Cortex of kidney (tissue), 1 donor: ENCODE measurements at places on chromosomes 12 and 14.

DNA sequence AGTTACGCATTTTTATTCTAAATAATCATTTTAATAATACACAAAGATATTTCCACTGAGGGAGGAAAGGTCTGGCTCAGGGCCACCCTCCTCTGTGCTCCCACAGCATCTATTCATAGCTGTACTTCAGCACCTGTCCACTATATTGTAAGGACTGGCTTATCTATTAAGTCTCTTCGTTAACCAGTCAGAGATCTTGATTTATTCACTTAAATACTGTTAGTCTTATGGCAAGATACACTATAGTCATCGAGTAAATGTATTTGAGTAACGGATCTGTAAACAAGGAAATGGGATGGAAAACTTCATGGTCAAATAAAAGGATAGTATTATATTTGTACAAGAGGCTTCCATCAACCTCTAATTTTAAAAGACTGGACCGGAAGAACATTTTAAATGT is 54.6 kb downstream of the SPTLC2 start:
- no peak for DNase-seq

DNA sequence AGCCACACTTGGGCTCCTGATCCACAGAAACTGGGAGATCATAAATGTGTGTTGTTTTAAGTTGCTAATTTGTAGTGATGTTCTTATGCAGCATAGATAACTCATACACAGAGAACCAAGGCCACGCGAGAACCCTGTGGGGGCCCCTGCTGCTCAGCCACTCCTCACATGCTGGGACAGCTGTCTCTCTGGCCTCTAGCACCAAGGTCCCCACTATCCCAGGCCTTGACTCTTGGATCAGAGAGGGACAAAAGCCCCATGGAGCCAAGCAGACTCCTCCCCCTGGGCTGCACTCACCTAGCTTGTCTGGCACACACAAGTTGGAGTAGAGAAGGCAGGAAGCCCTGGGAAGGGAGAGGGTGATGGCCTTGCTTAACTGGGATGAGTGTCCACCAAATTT is 11.3 kb downstream of the PLD4 start:
- DNase-seq, result no peak

- DNase-seq, result no peak
These were observed 57.2 kb upstream of the CDKL1 start for GRCh38 chr14:50453869-50454268.

GRCh38 chr12:47296828-47297227 is 217.1 kb upstream of the AMIGO2 start:
- no peak for DNase-seq

- DNase-seq, result no peak
These were observed 566.0 kb upstream of the USP15 start for GRCh38 chr12:61694214-61694613.

DNA sequence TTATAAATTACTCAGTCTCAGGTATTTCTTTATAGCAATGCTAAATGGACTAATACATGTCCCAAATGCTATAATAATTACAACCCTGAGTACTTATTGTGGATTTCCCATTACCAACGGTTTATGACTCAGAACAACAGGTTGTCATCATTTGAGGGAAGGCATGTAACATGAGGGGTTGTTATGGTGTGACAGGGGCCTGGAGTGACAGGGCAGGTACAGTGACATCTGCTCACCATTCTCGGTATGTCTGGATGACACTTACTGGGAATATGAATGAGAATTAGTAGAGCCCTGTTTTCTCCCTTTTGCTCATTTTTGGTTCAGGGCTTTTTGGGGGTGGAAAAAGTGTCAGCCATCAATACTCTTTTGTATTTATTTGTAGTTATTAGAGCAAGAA is 36.2 kb upstream of the FERMT2 start:
- DNase-seq, result no peak

DNA sequence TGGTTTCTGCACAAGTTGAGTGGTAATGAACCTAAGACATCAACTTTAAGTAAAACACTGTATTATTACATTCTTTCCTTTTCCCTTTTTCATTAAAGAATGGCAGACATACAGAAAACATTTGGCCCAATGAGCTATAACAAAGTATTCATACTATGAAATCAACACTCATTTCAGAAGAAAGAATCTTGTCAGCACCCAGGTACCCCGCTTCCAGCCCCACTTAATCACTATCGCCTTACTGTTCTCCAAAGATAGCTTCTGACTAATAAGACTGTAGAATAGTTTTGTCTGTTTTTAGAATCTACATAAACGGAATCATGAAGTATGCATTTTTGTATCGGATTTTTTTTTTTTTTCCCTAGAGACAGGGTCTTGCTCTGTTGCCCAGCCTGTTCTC is 9.5 kb downstream of the CNTN1 start:
- DNase-seq, result no peak

GRCh38 chr12:98968896-98969295 is 323.8 kb downstream of the APAF1 start:
- no peak for DNase-seq

- DNase-seq, result no peak
These were observed 21.1 kb downstream of the ENTPD5 start for GRCh38 chr14:73997944-73998447.

DNA sequence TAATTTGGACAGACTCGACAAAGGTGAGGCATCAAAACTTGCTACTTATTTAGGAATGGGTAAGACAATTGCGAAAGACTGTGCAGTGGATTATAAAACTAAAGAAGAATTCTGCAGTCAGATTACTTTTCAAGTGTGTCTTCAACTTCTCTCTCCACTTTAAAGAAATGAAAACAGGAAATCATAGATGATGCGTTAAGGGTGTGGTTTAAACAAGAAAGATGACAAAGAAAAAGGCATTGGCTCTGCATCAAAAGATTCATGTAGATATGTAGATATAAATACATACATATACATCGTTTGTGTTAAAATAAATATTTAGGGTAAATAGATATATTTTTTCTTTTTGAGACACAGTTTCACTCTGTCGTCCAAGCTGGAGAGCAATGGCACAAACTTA is 74.6 kb upstream of the PARP11 start:
- no peak for DNase-seq

DNA sequence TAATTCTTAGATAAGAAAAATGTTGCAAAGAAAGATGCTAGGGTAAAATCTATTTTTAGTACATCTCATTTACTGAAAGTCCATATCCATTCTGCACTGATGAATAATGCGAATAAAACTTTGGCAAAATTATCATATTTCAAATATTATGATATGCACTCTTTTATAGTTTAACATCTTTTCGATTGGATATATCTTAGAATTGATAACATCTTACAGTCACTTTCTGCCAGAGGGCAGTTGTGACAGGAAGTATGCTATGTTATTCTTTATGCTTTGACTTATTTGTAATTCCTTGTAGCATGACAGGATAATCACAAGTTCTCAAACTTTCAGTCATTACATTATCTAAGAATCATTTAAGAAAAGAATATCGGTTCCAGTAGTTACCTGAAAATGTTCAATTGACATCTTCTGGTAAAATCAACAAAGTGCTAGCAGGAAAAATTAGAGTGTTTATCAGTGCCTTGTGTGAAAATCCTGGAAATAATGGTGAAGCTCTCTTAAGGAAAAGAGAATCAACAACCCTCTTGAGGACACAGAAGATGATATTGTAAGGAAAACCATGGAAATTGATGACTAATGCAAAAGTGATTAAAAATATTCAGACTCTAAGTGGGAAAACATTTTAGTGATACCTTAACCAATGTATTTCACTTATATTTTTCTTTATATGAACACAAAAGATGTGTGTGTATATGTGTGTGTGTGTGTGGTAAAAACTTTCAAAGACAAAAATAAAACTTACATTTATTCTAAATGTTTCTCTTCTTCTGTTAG is 95.5 kb downstream of the SLC6A15 start:
- no peak for DNase-seq

GRCh38 chr14:99971941-99972747 is 93.1 kb upstream of the EVL start:
- DNase-seq, result no peak

DNA sequence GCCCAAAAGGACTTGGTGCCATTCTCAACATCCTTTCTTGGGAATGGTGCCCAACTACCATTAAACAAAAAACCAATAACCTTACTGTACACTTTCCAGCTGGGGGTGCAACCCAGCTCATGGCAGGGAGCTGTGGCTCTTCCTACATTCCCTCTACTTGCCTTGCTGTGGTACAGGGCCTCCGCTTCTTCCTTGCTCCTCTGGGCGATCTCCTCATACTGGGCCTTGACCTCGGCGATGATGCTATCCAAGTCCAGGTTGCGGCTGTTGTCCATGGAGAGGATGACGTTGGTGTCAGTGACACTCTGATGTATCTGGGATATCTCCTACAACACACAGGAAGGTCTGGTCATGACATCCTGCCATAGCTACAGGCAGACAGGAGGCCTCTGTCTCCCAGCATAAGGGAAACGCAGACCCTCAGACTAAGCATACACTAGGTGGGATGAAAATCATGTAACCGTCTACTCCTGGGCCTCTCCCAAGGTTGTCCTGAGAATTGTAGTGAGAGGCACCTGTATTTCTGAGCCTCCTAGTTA is 3.9 kb downstream of the KRT2 start:
- no peak for DNase-seq

DNA sequence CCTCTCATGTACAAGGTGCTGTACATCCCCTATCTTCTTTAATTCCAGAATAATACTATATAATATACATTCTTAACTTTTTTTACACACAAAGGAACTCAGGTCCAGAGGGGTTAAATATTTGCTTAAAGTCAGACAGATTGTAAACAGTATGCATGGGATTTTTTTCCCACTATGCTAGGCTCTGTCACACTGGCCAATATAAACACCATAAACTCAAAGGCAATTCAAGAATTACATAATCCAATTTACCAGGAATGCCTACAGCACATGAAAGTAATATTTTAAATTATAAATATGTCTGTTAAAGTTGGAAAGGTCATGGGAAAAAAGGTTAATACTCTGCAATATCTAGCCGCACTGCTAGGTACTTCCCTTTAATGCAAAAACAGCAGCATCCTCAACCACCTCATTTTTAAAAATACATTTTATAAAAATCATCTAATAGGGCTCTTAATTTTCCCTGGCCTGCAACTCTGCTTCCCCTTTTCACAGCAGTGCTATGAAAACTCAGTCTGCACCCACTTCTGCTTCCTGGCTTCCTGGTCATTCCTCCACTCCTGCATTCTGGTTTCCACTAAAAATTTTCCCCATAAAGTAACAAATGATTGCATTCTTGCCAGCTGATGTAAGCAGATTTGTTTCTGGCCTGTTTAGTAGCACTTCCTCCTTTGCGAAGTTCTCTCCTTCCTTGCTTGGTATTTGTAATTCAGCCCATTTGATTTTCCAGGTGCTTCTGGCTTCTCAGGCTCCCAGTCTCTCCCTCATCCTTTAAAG is 128.1 kb downstream of the ITPR2 start:
- no peak for DNase-seq

DNA sequence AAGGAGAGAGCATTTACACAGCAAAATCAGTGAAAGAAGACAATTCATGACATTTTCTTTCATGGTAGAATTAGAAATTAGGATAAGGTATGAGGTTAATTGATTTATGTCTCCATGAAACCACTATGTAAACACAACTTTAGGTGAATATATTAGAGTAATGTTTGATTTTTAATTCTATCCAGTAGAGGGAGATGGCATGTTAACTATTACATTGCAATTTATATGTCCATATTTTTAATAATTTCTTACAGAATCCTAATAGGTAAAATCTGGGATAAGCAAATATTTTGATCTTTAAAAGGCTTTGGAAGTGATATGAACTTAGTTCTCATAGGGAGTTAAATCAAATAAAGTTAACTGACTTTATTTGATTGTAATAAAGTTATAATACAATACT is 373.4 kb upstream of the PDE3A start:
- no peak for DNase-seq

DNA sequence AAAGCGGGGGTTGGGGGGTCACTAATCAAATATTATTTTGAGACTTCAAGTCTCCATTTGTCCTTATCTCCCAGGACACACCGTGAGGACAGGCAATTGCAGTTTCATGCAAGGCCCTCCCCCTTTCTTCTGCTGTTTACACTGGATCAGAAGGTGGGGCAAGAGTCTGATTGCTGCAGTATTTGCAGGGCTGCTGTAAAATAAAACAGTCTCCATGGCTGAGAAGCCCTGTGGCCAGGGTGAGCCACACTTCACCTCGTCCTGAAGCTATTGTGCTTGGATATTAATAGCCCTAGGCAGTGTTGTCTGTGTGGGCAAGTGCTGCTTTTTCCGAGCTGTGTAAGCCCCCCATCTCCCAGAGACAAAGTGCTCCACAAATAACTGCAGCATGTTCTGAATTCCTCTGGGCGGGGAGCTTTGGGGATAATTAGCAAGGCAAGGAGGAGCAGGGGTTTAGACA is 187.4 kb upstream of the NTF3 start:
- no peak for DNase-seq

DNA sequence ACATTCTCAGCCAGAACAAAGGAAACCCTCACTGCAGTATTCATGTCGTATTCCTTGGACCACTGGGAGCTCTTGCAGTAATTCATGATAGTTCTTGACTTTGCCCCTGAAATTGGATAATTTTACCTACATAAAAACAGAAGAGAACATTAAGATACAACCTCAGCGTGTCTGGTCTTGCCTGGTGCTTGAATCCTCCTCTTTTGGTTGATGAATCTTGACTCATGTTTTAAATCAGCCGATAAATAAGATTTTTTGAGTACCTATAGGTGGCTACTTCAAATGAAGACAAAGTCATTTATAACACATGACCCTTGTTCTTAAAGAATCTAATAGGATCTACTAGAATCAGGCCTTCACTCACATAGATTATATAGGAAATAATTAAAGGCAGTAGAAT is 221.0 kb downstream of the PTPRO start:
- DNase-seq, result no peak

DNA sequence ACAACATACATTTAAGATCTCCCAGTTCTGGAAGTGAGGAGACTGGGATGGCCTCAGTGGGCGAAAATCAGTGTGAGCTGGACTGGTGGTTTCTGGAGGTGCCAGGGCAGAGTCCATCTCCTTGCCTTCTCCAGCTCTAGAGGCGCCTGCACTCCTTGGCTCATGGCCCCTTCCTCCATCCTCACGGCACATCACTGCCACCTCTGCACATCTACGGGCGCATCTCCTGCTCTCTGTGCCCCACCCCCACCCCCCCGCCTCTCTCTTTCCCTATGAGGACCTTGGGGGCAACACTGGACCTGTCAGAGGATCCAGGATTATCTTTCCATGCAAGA is 62.8 kb upstream of the DIO3 start:
- DNase-seq, result no peak

- DNase-seq, result no peak
These were observed 26.5 kb downstream of the BMP4 start for GRCh38 chr14:53929871-53930715.

- no peak for DNase-seq
These were observed 122.3 kb upstream of the CPM start for GRCh38 chr12:69055280-69055679.

GRCh38 chr12:3644104-3644503 is 108.8 kb downstream of the CRACR2A start:
- DNase-seq, result no peak
